CD4-positive, alpha-beta T cell treated with Interleukin-6 for 4 hours (primary cell): ENCODE measurements at places on chromosomes 1 and 21.

DNA sequence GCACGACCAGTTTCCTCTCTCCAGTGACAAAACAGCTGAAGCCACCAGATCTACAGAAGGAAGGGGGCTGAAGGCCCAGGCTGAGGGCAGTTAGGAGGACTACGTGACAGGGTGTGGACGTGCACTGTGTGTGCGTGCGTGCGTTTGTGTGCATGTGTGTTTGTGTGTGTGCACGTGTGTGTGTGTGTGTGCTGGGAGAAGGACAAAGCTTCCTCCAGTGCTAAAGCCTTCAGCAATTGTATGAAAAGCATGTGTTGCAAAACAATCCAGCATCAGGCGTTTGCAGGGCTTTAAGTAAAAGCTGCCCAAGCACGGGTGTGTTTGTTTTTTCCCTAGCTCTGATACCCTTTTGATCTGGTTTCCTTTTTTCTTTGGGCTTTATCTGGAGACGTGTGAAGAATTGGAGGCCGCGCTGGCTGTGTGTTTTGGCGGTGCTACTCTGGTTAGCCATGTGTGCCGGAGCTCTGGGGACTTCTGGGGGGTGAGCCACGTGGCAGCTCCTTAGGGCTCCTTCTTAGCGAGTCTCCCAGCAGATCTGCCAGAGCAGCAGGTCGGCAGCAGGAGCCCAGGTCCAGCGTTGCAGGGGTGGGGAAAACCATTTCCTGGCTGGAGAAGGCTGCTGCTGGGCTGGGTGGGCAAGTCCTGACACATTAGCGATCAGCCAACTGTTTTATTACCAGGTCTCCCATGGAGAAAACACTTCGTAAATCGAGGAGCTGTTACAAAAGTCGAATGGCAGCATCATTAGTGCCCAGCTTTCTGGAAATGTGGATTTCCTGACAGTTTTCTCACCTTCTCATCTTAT is 73.4 kb downstream of the UCK2 start:
- DNase-seq, result no peak

DNA sequence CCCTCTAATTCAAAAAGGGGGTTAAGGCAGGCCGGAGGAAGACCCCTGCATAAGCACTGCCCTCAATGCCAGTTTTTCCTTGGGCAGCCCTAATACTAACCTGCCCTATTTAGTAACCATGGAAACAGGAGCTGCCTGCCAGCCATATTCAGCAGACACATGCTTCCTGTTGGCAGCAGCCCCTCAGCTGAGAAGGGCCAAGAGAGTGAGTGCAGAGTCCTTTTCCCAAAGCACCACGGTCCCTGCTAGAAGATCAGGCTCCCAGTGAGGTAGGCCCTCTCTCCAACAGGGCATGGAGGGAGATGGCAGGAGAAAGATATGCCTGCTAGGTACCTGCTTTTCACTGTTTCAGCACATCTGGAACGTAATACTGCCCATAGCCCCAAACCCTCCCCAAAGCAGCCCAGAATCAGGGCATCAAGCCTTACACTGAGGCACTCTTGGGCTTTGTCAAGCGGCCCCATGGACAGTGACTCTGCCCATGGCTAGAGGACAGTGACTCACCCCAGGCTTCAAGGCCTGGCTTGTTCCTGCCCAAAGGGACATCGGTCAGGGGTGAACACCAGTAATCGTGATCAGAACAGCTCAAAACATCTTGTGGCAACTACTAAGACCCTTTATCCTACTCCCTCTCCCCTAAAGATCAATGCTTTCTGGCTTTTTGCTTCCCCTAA is 64.5 kb downstream of the BCAR3 start:
- DNase-seq, result no peak

- no peak for DNase-seq
These were observed 184.8 kb upstream of the KIAA0040 start for GRCh38 chr1:175377394-175377793.

DNA sequence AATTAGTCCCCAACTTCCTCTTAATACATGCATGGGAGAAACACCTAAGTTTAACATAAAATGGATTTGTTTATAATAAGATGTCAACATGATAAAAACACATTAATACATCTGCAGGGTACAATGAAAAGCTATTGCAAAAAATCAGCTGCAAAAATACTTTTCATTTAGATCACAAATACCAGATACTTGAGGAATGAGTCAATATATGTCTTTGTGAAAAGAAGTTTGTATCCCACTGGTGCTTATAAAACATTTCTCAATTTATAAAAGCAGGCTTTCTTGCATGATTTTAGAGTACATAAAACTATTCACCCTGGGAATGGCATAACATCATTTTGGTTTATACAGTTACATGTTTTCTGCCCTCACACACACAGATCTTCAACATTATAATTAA is 18.6 kb upstream of the PRKAA2 start:
- DNase-seq, result no peak

DNA sequence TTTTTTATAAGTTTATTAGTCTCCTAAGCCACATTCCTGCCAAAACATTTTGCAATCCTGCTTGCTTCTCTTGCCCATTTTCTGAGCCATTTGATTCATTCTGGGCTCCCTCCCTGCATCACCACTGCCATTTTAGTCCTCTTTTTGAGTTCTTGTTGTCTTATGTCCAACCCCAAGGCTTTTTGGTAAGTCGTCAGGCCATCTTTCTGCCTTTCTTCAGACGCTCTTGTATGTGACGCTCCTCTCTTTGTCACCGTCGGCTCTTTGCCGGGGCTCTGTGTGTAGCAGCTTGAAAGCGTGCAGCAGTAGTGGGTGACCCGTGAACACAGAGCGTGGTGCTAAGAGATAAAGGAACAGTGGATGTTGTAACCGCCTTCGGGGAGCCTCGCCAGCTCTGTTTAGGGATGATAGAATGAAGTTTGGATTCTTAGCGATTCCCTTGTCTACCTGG is 14.6 kb downstream of the HUNK start:
- no peak for DNase-seq

GRCh38 chr1:9886092-9886742 is 23.9 kb downstream of the CTNNBIP1 start:
- DNase-seq, result no peak

DNA sequence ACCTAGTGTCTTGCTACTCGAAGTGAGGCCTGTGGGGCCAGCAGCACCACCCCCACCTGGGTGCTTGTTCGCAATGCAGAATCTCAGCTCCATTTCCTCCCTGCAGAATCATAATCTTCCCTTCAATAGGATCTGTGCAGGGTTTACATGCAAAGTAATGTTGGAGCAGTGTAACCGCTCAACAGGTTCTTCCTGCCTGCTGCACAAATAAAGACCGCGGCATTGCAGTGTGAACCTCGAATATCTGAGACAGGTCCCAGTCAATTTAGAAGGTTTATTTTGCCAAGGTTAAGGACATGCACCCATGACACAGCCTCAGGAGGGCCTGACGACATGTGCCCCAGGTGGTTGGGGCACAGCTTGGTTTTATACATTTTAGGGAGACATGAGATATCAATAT is 119.2 kb downstream of the TLR5 start:
- no peak for DNase-seq

DNA sequence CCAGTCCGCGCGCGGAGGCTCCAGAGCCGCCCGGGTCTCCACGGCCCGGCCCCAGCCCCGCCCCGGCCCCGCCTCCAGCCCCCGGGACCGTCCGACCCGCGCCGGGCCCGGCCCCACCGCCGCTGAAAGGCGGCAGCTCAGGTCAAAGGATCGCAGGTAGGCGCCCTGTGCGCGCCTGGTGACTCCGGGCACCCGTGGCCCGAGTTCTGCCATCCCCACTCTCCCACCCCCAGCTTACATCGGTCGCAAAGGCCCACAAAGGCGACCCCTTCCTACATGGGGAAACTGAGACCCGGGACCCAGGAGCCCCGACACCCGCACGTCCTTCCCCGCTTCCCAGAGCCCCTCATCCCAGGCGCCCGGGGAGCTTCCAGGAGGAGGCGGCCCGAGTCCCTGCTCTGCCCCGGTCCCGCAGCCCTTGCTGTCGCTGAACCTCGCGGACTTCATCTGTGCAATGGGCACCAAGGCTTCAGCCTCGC is at the start of gene TMEM200B:
Gene TMEM200B, minus strand, starts transcription at position 17 of the 479 bp plus-strand sequence. CDS start 2,075 bp downstream, outside the sequence.
- no peak for DNase-seq

DNA sequence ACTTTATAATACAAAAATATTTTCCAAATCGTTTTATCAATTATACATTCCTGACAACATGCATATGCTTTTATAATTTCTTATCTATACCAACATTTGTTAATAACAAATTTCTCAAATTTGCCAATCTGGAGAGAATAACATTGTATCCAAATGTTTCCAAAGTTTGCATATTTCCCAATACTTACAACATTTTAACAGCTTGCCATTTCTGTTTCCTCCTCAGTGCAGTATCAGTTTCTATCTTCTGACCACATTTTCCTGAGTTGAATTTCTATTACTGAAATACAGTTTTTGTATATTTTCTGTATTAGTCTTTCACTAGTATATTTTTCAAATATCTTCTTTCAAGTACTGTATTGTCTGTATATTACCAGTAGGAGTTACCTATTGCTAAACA is 1594.3 kb downstream of the PLA2G4A start:
- DNase-seq, result no peak

GRCh38 chr1:214524824-214525223 is 26.6 kb downstream of the PTPN14 start:
- DNase-seq, result no peak

DNA sequence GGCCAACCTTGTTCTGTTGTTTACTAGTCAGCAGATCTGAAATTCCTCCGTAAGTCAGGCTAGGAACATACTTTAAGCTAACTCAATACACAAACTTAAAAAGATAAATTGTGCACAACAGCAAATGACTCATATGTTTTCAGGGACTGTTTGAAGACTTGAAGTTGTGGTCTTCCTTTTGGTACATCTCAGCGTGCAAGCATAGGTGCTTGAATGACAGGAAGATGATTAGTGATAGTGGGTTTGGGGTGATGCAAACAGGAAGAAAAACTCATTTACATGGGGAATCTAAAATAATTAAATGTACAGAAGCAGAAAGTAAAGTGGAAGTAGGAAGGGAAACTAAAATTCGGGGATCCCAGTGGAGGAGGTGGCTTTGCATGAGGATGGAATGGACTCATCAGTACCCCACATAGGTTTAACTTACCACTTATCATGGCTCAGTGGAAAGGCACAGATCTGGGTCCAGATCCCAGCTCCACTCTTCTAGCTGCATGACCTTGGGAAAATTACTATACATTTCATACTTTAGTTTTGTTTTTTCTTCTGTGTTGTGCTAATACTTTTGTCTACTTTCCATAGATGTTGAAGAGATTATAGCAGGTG is 122.3 kb downstream of the XCL2 start:
- peak; percentile 42 for DNase-seq

DNA sequence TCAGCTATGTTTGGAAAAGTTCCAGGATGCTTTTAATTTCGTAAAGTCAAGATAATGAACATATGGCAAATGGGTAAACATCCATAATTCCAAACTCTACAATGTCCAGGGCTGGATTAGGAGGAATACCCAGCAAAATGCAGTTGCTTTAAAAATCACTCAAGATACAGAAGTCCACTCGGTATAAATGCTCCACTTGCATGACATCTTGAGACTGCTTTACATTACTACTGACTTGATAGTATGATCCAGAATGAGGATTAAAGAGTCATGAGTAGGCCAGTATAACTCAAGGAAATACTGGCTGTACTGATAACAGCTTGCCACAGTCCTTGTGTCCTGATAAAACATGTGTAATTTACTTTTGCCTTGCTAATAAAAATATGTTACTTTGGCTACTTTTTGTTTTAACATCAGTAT is 58.3 kb upstream of the ANGPTL3 start:
- no peak for DNase-seq

DNA sequence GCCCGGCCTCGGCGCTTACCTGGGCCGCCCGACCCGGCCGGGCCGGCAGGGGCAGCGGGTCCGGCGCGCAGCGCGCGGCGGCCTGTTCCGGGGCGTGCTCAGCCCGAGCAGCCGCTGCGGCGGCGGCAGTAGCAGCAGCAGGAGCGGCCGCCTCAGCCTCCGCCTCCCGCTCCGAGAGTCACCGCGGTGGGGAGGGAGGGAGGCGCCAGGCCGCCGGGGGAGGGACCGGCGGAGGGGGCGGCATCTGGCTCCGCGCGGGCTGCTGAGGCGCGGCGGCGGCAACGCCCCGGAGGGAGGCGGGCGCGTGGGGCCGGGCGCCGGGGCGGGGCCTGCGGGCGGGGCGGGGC is at the start of gene CTNNBIP1:
Gene CTNNBIP1, minus strand, starts transcription at position 194 of the 347 bp plus-strand sequence. CDS start 38,205 bp downstream, outside the sequence.
- DNase-seq, result no peak

DNA sequence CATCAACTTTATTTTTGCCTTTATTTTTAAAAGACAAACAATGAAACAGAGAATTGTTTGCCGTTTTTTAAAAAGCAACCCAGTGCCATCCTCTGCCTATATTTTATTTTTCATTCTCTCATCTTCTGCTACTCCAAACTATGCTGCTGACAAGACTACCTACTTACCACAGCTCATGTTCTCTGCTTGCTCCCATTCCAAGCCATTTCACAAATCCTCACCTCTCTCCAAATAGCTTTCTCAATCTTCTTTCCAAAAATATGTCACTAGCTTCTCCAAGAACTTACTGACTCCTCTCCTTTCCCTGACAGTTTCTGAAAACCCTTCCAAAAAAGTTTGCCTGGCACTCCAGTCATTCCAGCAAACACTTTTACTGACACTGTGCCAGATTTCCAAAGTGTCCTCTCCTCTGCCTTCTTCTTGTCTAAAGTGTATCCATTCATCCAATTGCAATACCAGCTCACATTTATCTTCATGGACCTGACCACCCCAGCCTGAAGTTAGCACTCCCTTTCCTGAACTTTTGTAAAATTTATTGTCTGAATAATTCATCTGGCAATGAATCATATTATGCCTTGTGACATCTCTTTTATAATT is 766.5 kb upstream of the B3GALT2 start:
- DNase-seq, result no peak

GRCh38 chr1:13871886-13872285 is 171.9 kb downstream of the PRDM2 start:
- no peak for DNase-seq

DNA sequence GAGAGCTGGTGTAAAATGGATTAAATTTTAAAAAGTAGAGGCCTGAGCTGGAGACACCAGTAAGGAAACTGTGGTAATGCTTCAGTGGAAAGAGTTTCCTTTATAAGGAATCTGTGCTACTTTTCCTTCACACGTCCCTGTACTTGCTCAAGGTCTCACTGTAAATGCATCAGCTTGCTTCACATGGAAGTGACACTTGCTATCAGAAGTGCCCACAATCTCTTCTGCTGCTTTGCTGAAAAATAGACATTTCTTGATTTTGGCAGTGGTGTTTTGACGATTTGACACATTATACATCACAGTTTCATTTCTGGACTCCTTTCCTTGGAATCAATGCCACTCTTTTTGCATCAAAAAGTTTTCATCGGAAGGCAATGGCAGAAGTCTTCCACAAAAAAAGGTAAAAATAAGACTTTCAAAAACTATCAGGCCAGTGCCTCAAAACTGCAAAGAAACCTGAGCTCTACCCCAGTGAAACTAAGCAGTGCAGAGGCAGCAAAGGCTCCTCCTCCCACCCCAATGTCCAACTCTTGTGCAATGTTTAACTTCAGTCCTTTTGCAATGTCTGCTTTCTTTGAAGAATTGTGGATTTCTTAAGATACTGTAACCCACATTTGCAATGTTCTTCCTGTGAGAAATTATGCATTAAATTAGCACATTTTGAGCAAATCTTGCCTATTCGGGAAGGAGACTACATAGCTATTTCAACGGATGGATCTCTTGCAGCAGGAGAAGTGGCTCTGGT is 18.4 kb upstream of the TSPAN2 start:
- DNase-seq, result no peak

GRCh38 chr1:214848101-214848500 is 234.4 kb upstream of the KCNK2 start:
- no peak for DNase-seq
